Neural crest cell (in vitro differentiated cells): ENCODE measurements at places on chromosomes 12 and 14.

DNA sequence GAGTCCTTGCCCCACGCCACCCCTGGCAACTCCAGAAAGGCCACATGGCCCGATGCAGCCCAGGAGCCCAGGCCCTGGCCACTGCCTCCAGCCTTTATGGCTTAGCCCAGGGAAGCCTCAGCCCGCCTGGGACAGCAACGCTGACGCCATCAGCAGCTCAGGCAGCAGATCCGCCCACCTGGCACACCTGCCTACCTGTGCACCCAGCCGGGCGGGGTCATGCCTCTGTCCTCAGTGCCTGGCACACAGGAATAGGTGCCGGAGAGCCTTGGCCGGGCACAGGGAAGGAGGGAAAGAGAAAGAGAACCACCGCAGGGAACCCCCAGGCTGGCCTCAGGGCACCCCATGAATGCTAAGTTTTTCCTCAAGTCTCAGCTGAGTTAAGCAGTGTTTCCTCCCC is 21.1 kb downstream of the BEGAIN start:
- no peak for DNase-seq
- H3K27ac ChIP-seq: no peak overlapping the region
- H3K36me3 ChIP-seq: no peaks in the 10 kb centered on the region
- no peaks in the 10 kb centered on the region for H3K4me1 ChIP-seq
- peak overlapping the region; percentile 62 for H3K4me3 ChIP-seq

GRCh38 chr12:130246560-130246959 is 84.3 kb downstream of the FZD10 start:
- H3K27ac ChIP-seq: no peak overlapping the region
- no peak overlapping the region for H3K4me3 ChIP-seq
- peaks cover 6% of the 10 kb centered on the region for H3K36me3 ChIP-seq
- H3K27me3 ChIP-seq: peaks cover 3% of the 10 kb centered on the region
- DNase-seq: no peak

DNA sequence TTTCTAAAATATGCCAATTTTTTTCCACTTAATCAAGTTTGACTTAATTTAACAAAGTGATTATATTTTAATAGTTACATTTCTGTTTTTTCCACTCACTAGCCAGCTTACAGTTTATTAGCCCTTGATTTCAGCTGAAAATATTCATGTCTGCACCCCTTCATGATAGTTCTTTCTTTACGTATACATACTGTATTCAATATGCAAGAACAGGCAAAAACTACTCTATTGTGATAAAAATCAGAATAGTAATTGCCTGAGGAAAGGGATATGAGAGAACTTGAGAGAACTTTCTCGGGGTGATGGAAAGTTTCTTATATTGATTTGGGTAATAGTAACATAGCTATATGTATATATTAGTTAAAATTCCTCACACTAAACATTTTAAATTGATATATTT is 17.4 kb upstream of the PSMA6 start:
- peaks cover 4% of the 10 kb centered on the region for H3K36me3 ChIP-seq
- peaks cover 12% of the 10 kb centered on the region for H3K4me1 ChIP-seq
- H3K4me3 ChIP-seq: no peak overlapping the region
- no peak overlapping the region for H3K27ac ChIP-seq
- no peaks in the 10 kb centered on the region for H3K27me3 ChIP-seq

DNA sequence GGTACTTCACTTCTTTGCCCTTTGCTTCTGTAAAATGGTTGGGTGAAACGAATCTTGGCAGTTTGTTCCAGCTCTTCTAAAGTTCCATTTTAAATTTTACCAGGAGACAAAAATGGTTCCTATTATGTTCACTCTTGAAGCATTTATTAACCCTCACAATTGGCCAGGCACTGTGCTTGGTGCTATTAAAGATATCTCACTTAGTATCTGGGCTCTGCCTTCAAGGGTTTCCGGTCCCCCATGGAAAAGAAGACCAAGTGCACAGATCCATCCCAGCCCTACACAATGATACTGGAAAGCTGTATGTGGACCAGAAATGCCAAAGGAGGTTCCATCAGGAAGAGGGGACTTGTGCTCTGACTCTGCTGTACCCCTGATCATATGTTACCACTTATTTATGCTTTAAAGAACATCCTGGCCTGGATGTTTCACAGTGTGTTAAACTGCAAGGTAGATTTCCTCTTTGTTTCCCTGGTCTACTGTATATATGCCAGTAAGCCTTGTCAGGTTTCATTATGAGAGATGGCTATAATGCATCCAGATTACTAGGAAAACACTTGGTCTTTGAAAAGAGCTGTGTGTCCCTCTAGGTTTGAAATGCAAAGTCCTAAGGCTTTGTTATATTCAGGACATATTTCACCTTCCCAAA is 154.8 kb downstream of the PRKCH start:
- peaks cover 27% of the 10 kb centered on the region for H3K27me3 ChIP-seq
- no peak overlapping the region for H3K27ac ChIP-seq
- H3K4me1 ChIP-seq: peaks cover 38% of the 10 kb centered on the region
- H3K36me3 ChIP-seq: no peaks in the 10 kb centered on the region

DNA sequence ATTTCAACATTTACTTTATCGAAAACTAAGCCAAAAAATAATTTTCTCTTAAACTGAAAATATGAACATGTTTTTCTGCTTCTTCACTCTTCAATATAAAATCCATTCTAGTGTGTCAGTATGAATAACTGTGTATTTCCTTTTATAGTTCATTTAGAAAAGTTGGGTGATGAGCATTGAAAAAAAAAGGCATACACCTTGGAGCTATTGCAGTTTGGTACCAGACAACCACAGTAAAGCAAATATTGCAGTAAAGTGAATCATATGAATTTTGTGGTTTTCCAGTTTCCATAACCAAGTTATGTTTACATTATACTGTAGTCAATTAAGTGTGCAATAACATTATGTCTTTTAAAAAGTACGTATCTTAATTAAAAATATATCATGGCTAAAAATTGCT is 195.0 kb upstream of the FOXG1 start:
- H3K4me1 ChIP-seq: no peaks in the 10 kb centered on the region
- no peak overlapping the region for H3K4me3 ChIP-seq
- no peaks in the 10 kb centered on the region for H3K27me3 ChIP-seq
- no peak overlapping the region for H3K27ac ChIP-seq
- no peak for DNase-seq
- H3K36me3 ChIP-seq: peaks cover 2% of the 10 kb centered on the region

DNA sequence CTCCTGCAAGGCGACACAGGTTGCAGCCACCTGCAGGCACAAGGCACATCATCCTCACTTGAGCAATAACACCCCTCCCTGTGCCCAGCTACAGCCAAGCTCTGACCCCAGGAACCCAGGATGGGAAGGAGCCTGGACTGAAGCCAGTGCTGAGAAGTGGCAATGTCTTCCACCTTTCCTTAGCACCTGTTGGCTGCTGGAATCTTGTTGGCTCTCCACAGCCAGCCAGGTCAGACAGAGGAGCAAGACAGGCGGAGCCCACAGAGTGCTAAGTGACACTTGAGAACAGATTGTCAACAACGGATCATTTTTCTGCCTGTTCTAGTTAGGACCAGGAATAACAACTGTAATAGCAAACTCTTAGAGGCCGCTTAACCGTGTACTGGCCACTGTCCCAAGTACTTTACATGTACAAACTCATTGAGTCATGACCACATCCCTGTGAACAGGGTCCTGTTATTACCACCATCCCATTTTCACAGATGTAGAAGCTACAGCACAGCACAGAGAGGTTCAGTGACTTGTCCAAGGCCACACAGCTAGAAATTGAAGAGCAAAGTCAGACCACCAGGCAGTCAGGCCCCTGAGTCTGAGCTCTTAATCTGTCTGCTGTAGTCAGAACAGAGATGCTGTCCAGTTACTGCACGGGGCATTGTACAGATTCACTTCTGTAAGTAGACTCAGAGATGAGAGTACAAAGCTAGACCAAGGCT is 45.6 kb downstream of the RNFT2 start:
- H3K27me3 ChIP-seq: no peaks in the 10 kb centered on the region
- no peak overlapping the region for H3K27ac ChIP-seq
- DNase-seq: no peak
- H3K36me3 ChIP-seq: peaks cover 26% of the 10 kb centered on the region
- no peak overlapping the region for H3K4me3 ChIP-seq
- H3K4me1 ChIP-seq: no peaks in the 10 kb centered on the region

DNA sequence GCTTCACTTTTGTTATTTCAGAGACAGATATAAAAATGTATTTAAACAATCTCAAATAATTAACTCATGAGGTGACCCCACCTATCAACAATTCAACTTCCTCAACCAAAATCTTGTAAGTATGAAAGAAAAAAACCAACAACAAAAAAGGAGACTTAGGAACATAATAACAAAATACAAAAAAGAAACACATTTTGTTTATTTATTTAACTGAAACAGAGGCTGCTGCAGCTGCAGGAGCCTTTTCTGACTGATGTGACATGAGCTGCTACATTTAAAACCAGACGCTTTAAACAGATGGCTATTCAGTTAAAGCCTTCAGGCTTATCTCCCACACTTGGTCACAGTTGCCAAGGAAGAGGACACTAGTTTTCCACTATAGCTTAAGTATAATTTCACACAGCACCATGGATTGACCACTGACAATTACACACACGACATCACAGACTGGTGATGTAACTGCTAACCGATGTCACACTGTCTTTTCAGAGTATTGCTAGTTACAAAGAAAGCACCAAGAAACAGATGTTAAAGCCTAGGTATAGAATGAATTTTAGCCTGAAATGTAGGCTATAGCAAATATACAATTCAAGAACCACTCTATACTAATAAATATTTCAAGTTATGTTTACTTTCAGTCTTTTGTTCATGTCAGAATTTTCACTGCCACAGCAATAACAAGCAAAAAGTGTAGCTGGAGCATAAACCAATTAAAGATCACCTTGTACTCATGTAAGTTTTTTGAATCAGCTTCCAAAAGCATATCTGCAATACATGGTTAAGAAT is 113.0 kb downstream of the MED13L start:
- peaks cover 40% of the 10 kb centered on the region for H3K4me1 ChIP-seq
- no peak for DNase-seq
- no peaks in the 10 kb centered on the region for H3K36me3 ChIP-seq
- H3K27me3 ChIP-seq: no peaks in the 10 kb centered on the region
- no peak overlapping the region for H3K4me3 ChIP-seq
- no peak overlapping the region for H3K27ac ChIP-seq

DNA sequence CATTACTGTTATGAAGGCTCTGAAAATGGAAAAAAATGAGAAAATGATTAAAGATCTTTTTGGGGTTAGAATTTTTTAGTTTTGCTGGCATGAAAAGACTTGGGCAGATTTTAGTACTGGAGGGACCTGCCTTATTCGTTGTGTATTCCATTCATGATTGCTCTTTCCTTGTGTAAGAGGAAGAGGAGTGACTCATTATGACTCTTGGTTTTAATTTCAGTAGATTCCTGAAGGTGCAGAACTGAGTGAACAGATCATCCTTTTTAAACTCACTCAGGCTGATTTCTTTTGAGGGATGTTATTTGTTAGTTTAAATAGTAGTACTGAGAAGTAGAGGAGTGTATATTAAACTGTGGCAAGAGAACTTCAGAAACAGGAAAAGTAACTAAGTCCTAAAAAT is 41.6 kb downstream of the AKAP6 start:
- no peak for DNase-seq
- H3K27ac ChIP-seq: no peak overlapping the region
- H3K27me3 ChIP-seq: no peaks in the 10 kb centered on the region
- peaks cover 23% of the 10 kb centered on the region for H3K4me1 ChIP-seq
- H3K4me3 ChIP-seq: no peak overlapping the region
- H3K36me3 ChIP-seq: no peaks in the 10 kb centered on the region

GRCh38 chr12:110744601-110745264 is 2.0 kb upstream of the PPP1CC start:
- no peak for DNase-seq
- no peak overlapping the region for H3K27ac ChIP-seq
- peak overlapping the region; percentile 99 for H3K4me3 ChIP-seq
- no peaks in the 10 kb centered on the region for H3K36me3 ChIP-seq
- no peaks in the 10 kb centered on the region for H3K27me3 ChIP-seq
- peaks cover 34% of the 10 kb centered on the region for H3K4me1 ChIP-seq

GRCh38 chr12:32997471-32997870 is 100.9 kb upstream of the PKP2 start:
- no peaks in the 10 kb centered on the region for H3K36me3 ChIP-seq
- H3K27me3 ChIP-seq: no peaks in the 10 kb centered on the region
- peaks cover 8% of the 10 kb centered on the region for H3K4me1 ChIP-seq

DNA sequence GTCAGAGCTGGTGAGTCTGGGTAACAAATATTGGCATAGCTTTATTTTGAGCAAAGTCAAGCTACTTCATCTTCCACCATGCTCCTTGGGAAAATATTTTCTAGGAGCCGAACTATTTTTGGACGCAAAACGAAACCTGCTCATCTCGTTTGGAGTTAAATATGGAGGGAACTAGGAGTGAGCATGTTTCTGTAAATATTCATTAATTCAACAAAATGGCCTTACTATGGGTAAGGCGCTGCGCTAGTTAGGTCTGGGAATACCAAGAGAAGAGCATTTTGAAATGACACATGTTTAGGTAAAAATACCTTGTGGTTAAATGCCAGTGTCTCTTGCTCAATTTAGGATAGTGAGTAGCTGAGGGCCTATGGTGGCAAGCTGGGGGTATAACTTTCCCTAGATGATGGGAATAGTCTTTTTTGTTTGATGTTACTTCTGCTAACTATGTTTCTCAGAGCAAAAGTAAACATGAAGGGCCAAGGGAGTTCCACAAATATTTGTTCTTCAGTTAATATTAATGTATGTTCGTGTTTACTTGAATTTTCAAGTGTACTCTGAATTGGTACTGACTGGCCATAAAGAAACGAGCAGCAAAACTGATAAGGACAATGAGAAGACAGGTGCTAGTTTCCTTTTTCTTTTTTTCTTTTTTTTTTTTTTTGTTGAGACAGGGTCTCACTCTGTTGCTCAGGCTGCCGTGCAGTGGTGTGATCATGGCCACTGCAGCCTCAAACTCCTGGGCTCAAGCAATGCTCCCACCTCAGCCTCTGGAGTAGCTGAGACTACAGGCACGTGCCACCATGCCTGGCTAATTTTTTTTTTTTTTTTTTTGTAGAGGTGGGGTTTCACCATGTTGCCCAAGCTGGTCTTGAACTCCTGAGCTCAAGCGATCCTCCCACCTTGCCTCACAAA is 77.7 kb downstream of the MAP1LC3B2 start:
- H3K4me3 ChIP-seq: no peak overlapping the region
- no peak overlapping the region for H3K27ac ChIP-seq
